ENCODE measurements at places on chromosomes 11 and 22. TPM values are rescaled to one million over a fixed set of nuclear protein-coding genes. Genes with fewer than 3 reads are reported as not detected.

The LRRC75B gene
- 13.7 TPM for total RNA-seq

The SCGB1C1 gene
- total RNA-seq, result not detected

The CPT1B gene
- total RNA-seq, result 21.4 TPM

The RBFOX2 gene
- total RNA-seq, result 143 TPM

The IGSF22 gene
- 0.21 TPM for total RNA-seq

The MMP3 gene
- 4.2 TPM for total RNA-seq

The PANX3 gene
- not detected for total RNA-seq

The GGTLC2 gene
- not detected for total RNA-seq

The UPK3A gene
- total RNA-seq, result not detected

The KRTAP5-1 gene
- not detected for total RNA-seq

The INS gene
- not detected for total RNA-seq

- no peak for DNase-seq
Measured at GRCh38 chr11:117127171-117127901, 16.8 kb upstream of the PAFAH1B2 start.

- no peak for DNase-seq
Measured at GRCh38 chr22:32544953-32545558, 70.4 kb downstream of the FBXO7 start.

- DNase-seq, result no peak
Measured at GRCh38 chr11:117420598-117420997, 92.9 kb downstream of the CEP164 start.

DNA sequence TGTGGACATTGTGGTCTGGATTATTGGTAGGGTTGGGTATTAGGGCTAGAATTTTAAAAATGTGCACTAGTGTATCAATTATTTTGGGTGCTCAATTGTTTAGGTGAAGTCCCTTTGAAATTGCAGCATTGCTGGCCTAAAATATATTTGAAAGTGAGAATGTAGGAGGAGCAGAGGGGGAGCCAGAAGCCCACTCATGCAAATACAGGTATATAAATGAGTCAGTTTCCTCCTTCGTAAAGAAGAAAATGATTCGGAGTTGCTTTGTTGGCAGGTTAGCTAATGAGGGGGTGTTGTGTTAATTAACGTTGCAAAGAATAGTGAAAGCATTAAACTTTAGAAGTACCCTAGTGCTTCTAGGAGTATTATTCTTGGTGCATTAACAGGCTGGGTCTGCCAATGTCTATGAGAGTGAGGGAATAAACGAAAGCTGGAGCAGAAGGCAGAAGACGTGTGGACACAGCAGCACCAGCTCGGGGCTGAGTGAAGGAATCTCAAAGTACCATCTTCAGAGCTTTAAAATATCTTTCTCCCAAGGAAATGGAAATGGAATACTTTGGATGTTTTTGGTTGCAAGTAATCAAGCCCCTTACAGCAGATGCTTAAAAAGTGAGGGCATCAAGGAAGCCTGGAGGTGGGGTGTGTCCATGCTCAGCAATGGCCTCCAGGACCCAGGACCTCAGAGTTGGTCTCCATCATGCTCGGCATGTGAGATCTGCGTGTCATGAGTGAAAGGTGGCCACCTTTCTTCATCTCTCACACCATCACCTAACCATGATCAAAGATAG, 522.9 kb downstream of the NTM start:
- no peak for DNase-seq

DNA sequence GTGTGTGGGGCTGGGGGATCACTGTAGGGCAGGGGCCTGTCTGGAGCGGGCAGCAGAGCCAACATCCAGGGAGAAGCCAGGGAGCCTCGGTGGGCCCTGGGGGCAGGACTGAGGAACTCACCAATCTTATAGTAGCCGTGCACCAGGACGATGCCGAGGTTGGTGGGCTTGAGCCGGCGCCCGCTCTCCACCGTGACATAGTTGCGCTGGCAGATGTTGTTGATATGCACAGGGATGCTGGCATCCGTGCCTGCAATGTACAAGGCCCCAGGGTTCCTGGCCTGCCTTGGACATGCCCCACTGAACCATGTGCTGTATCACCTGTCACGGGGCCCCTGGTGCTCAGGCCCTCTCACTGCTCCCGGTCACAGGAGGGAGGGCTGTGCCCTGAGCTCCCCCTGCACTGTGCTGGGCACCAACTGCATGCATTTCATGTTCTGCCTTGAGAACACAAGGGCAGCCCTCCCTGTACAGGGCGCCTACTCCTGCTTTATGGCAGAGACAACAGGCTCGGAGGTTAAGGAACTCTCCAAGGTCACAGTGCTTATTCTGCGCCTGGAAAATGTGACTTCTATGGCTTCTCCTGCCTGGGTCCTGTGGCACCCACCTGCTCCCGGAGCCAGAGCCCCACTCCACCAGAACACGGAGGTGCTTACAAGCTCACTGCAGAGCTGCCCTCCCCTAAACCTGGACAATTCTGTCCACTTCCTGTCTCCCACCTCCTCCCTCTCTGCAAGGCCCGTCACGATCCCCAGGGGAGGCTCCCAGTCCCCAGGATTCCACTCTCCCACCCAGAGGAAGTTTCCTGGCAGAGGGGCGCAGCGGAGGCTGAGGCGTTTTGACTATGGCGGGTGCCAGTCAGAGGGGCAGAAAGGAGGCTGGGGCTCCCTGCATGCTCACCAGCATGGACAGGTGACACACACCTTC, 7.8 kb upstream of the PPM1F start:
- DNase-seq, result no peak

DNA sequence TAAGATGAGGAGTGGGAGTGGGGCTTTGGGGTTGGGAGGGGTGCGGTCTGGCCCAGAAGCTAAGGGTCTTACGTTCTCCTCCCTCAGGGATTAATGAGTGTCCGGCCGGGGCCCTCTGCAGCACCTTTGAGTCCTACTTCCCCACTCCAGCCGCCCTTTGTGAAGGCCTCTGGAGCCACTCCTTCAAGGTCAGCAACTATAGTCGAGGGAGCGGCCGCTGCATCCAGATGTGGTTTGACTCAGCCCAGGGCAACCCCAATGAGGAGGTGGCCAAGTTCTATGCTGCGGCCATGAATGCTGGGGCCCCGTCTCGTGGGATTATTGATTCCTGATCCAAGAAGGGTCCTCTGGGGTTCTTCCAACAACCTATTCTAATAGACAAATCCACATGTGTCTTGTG, 4.0 kb downstream of the FOLR3 start:
- DNase-seq, result no peak

DNA sequence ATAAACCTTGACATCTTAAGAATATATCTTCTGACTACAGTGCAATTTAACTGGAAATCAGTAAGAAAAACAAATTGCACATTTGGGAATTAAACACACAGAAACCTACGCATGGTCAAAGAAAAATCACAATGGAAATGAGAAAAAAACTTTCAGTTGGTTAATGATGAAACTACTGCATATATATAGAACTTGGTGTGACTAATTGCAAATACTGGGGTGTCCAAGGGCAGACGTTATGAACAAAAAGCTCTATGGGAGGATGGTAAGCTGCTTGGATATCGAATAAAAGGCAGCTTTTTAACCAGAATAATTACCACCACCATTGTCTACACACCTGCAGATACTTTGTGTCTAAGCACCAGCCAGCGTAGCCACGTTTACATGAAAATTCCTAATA, 791 bp downstream of the GDPD4 start:
- no peak for DNase-seq

GRCh38 chr22:17578136-17578754, 14.9 kb downstream of the SLC25A18 start:
- DNase-seq, result no peak

DNA sequence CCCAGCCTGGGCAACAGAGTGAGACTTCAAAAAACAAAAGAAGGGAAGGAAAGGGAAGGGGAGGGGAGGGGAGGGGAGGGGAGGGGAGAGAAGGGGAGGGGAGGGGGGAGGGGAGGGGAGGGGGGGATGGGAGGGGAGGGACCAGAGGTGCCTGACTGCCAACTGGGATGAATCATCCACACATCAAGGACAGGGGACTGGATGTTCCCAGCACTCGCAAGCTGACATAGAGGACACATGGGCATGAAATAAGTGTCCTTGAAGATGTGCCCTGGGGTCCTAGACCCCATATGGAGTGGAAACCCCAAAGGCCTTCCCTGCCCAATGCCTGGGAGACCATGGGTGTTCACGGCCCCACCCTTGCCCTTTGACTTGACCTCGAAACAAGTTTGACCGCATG, 19.8 kb downstream of the TST start:
- no peak for DNase-seq

DNA sequence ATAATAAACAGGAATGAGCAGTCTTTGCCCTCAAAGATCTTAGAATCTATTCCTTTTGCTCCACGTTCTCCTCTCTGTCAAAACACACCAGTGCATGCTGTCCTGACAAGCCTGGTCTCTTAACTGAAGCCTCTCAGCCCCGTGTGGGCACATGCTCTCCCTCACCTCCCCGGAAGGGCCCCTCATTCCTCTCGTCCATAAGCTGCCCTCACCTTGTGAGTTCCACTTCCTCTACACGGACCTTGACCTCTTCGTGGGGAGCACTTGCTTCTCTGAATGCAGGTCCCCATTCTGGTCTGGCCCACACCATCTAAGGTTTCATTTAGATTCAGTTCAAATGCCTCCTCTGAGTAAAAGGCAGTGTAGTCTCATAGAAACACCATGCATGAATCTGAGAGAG, 412.3 kb upstream of the SYN3 start:
- no peak for DNase-seq

GRCh38 chr11:114078423-114078822, 18.9 kb downstream of the ZBTB16 start:
- DNase-seq, result no peak

GRCh38 chr11:66183494-66184048, 84.9 kb upstream of the RAB1B start:
- DNase-seq, result no peak

DNA sequence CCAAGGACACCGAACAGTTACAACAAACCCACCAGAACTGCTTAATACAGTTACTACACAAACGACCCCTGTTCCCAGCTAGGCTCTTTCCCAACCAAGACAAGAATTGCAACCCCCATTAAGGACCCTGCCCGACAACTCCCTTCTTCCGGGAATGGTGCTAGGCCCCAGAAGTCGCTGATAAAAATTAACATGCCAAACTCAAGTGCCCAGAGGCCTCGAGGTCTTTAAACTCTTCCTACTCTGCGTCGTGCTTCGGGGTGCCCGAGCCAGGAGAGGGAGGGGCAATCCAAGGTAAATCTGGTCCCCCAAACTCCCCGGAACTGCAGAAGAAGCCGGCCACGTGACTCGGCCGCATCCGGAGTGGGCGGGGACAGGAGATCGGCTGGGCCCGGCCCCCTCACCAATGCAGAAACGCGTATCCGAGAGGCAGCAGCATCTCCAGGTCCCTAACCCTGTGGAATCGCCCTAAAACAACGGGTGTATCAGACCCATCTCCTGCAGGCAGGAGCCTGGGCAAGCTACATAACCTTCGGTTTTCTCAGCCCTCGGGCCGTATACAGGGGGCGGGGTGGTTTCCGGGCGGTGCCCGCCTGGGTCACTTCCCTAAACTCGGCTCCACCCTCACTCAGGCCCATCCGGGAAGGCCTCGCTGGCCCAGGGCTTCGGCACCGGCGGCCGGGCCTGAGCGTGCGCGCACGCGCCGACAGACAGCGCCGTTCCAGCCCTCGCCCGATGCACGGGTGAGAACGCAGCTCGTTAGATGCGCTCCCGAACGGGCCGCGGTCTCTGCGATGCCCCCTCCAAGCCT, 1.1 kb downstream of the CFL1 start:
- no peak for DNase-seq

DNA sequence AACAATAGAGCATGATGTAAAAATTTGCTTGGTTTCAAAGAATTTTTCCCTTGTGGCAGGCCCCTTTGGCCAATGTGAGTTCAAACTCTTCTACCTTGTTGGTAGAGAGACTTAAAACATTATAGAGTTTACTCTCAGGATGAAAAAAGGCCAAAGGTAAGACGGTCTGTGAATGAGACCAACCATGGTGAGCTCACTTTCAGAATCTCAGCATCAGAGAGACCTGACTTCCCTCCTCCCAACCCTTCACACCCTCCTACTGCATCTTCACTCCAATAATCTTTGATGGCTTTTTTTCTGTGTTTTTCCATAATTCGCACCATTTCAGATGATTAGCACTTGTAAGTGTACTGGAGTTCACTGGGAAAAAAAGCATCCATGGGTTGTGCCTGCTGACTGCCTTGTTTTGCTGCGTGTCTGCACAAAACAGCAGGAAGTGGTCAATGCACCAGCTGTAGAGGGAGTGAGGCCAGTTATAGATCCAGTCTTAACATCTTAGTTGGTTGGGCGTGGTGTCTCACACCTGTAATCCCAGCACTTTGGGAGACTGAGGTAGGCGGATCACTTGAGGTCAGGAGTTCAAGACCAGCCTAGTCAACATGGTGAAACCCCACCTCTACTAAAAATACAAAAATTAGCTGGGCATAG, 64.1 kb downstream of the SLC1A2 start:
- no peak for DNase-seq

DNA sequence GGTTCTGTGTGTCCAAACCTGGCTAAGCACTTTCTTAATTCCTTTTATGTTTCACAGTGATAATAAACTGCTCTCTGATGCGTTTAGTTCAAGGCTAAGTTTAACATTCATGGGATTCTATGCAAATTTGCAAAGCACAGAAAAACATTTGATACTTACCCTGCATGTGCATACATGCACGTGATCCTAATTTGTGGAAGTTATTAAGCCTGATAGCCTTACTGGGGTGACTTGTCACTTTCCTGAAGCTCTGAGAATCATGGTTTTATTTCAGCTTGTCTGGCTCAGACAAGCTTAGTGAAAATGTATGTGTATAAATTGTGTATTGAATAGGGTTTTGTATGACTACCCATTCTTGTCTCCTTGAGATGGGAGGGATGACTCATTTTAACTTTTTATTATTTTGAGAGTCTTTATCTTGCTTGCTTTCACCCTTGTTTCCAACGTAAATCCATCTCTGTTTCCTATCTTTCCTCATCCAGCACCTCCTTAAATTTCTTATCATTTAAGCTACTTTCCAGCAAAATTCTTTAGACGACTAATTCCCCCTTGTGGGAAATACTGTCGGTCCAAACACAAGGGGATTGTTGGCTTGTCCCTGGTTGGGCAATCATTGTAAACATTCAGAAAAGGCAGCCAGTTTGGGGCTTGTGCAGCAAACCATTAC, 167.1 kb downstream of the C11orf91 start:
- DNase-seq, result no peak

DNA sequence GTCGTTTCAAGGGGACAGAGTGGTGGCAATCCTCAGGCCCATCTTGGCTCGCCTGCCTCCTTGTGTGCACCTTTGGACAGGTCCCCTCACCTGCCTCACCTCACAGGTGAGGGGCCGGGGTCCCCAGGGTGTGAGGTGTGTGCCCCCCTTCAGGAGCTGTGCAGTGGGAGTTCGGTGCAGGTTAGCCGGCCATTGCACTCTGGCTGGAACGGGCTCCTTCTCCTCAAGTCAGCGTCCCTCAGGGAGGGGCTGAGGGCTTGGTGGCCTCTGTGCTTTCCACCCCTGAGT, 269.1 kb downstream of the TBC1D22A start:
- no peak for DNase-seq

GRCh38 chr11:26753723-26754504, 32.1 kb upstream of the SLC5A12 start:
- peak; percentile 7 for DNase-seq

- DNase-seq, result no peak
Measured at GRCh38 chr11:110253525-110253924, 42.9 kb downstream of the RDX start.

GRCh38 chr22:28574159-28574788, 105.4 kb downstream of the TTC28 start:
- DNase-seq, result no peak

- no peak for DNase-seq
Measured at GRCh38 chr22:29693161-29693560, 26.6 kb upstream of the CABP7 start.

Data from thoracic aorta (tissue), 2 donors.